ENCODE measurements at places on chromosomes 3 and 15. TPM values are rescaled to one million over a fixed set of nuclear protein-coding genes. Genes with fewer than 3 reads are reported as not detected.

DNA sequence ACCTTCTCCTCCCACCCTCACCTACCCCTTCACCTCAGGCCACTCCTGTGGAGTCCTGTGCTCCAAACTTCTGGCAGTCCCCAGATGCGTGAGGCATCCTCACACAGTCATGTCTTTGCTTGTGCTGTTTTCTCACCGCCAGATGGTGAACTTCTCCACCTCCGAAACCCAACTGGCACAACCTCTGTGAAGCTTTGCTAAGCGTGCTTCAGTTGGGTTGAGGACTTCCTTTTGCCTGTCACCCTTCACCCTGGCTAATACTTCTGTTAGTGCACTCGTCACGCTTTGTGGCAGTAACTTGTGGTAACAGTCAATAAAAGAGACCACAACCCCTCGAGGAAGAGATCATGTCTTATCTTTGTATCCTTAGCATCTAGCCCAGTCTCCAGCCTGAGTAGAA, 42.0 kb upstream of the SKOR1 start:
- H3K4me3 ChIP-seq: no peak overlapping the region
- no peaks in the 10 kb centered on the region for H3K27me3 ChIP-seq
- no peaks in the 10 kb centered on the region for H3K36me3 ChIP-seq
- H3K4me1 ChIP-seq: no peaks in the 10 kb centered on the region
- H3K27ac ChIP-seq: no peak overlapping the region

DNA sequence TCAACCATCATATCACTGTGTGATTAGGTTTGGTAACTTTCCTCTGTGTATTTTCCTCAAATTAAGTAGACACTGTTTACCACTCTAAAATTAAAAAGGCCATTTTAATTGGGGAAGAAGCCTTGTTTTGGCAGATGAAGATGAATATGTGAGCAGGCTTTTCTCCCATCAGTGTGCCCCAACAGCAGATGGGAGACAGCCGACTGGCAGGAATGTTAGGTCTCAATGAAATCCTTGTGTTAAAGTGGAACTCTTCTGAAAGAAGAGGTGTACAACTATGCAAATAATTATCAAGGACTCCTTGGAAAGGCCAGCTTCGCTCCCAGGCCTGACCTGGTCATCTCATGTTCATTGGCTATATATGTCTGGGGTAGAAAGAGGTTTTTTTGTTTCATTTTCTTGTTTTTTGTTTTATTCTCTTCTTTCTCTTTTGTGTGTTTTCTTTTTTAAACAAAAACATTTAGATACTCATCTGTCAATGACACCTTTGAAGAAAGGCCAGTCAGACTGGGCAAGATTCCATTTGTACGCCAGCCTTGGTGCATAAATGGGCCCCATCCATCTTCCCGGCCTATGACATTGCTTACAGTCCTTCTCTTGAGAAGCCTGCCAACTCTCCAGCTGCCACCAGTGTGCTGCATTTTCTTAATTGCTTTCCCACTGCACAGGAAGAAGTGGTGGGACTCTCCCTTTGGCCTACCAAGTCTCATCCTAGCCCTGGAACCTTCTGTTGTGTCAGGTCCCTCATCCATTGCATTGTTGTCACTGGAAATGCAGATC, 25.8 kb downstream of the LRTM1 start:
- H3K27me3 ChIP-seq: no peaks in the 10 kb centered on the region
- H3K4me3 ChIP-seq: no peak overlapping the region
- no peaks in the 10 kb centered on the region for H3K36me3 ChIP-seq
- H3K27ac ChIP-seq: no peak overlapping the region
- no peaks in the 10 kb centered on the region for H3K4me1 ChIP-seq

Gene PATL2
- 2.1 TPM for total RNA-seq

GRCh38 chr3:118436697-118437262, 597.9 kb downstream of the IGSF11 start:
- H3K4me1 ChIP-seq: no peaks in the 10 kb centered on the region
- no peaks in the 10 kb centered on the region for H3K27me3 ChIP-seq
- DNase-seq: no peak
- H3K4me3 ChIP-seq: no peak overlapping the region
- no peaks in the 10 kb centered on the region for H3K36me3 ChIP-seq

DNA sequence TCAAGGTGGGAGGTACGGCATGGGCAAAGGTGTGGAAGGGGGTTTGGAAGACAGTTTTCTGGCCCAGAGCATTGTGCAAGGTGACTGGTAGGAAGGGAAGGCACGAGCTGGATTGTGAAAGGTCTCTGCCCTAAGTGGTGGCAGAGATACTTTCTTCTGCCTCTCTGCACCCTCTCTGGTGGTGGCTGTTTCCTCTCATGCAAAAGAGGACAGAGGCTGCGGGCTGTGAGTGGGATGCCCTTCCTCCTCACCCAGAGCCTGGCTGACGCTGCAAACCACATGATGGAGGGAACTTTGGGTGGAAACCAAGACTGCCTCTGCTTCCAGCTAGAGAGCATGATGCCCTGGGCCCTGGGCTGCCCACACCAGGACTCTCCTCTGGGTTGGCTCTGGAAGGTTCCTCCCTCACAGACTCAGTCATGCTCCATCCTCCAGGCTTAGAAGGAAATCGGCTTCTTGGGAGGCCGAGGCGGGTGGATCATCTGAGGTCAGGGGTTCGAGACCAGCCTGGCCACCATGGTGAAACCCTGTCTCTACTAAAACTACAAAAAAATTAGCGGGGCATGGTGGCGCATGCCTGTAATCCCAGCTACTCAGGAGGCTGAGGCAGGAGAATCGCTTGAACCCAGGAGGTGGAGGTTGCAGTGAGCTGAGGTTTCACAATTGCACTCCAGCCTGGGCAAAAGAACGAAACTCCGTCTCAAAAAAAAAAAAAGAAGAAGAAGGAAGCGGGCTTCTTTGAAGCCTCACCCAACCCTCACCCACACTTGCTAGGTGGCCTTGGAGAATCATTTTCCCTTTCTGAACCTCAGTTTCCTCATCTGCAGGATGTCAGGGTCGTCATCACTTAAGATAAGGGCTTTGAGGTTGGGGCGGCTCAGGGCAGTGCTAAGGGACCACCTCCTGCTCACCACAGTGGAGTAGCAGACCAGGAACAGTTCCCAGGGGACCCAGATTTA, 8.3 kb downstream of the PSTPIP1 start:
- DNase-seq: no peak
- no peaks in the 10 kb centered on the region for H3K36me3 ChIP-seq
- H3K27ac ChIP-seq: no peak overlapping the region
- H3K4me3 ChIP-seq: no peak overlapping the region
- no peaks in the 10 kb centered on the region for H3K4me1 ChIP-seq
- no peaks in the 10 kb centered on the region for H3K27me3 ChIP-seq

Gene RASL12
- 7.6 TPM for total RNA-seq

Gene RBP2
- not detected for total RNA-seq

GRCh38 chr3:13570391-13571194, 21.7 kb downstream of the FBLN2 start:
- H3K36me3 ChIP-seq: no peaks in the 10 kb centered on the region
- no peaks in the 10 kb centered on the region for H3K27me3 ChIP-seq
- DNase-seq: no peak
- H3K4me3 ChIP-seq: no peak overlapping the region
- no peaks in the 10 kb centered on the region for H3K4me1 ChIP-seq
- H3K27ac ChIP-seq: no peak overlapping the region

GRCh38 chr15:70493787-70494516, 269.4 kb downstream of the UACA start:
- DNase-seq: no peak
- H3K27ac ChIP-seq: no peak overlapping the region
- H3K4me1 ChIP-seq: no peaks in the 10 kb centered on the region
- no peaks in the 10 kb centered on the region for H3K27me3 ChIP-seq
- H3K36me3 ChIP-seq: no peaks in the 10 kb centered on the region

GRCh38 chr15:37995461-37996347, 61.3 kb downstream of the TMCO5A start:
- H3K27me3 ChIP-seq: no peaks in the 10 kb centered on the region
- no peak overlapping the region for H3K27ac ChIP-seq
- H3K4me1 ChIP-seq: no peaks in the 10 kb centered on the region
- peak; percentile 83 for DNase-seq

DNA sequence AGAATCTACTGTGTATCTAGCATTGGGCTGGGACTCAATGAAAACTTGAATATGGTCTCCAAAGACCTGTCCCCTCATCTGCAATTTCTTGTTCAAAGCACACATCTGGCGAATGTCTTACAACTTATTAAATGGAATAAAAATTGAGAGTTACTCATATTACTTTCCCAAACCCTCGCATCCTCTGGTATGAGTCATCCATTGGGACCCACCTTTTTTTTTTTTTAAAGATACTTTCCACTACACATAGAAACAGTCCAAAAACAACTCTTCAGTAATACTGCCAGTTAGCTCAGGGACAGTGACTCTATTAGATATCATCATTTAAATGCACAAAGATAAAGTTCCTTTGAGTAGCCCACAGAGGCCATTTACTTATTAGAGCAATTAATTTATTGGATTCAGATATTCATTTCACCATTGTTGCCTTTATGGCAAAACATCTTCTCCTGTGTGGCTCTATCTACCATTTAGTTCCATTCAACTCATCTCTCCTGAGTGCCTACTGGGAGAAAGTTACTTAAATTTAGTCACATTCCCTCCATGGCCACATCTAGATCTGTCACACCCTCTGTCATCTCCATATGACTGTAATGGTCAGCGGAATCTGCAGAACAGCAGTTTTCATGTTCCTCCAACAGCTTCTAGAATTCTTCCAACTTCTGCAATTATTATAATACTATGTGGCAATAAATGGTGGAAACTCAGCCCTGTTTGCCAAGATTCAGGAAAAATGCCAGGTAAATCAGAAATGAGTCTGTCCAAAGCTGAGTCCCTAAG, 77.9 kb upstream of the ARHGEF3 start:
- H3K27me3 ChIP-seq: no peaks in the 10 kb centered on the region
- no peak for DNase-seq
- H3K36me3 ChIP-seq: no peaks in the 10 kb centered on the region
- no peak overlapping the region for H3K4me3 ChIP-seq
- no peaks in the 10 kb centered on the region for H3K4me1 ChIP-seq

GRCh38 chr3:45690336-45691035, 1.3 kb downstream of the SACM1L start:
- peak overlapping the region; percentile 30 for H3K27ac ChIP-seq
- no peaks in the 10 kb centered on the region for H3K27me3 ChIP-seq
- H3K4me1 ChIP-seq: peaks cover 21% of the 10 kb centered on the region
- no peak for DNase-seq
- H3K36me3 ChIP-seq: no peaks in the 10 kb centered on the region

- no peak for DNase-seq
- H3K4me3 ChIP-seq: no peak overlapping the region
- no peaks in the 10 kb centered on the region for H3K36me3 ChIP-seq
- H3K27me3 ChIP-seq: no peaks in the 10 kb centered on the region
Measured at GRCh38 chr3:190566043-190566933, 52.4 kb downstream of the IL1RAP start.

GRCh38 chr15:78102741-78103140, 10.4 kb downstream of the SH2D7 start:
- H3K4me3 ChIP-seq: no peak overlapping the region
- no peaks in the 10 kb centered on the region for H3K36me3 ChIP-seq
- H3K27ac ChIP-seq: no peak overlapping the region
- no peak for DNase-seq
- no peaks in the 10 kb centered on the region for H3K27me3 ChIP-seq

Gene SETD5
- total RNA-seq: 112 TPM

Gene CDC25A
- total RNA-seq: 0.88 TPM

DNA sequence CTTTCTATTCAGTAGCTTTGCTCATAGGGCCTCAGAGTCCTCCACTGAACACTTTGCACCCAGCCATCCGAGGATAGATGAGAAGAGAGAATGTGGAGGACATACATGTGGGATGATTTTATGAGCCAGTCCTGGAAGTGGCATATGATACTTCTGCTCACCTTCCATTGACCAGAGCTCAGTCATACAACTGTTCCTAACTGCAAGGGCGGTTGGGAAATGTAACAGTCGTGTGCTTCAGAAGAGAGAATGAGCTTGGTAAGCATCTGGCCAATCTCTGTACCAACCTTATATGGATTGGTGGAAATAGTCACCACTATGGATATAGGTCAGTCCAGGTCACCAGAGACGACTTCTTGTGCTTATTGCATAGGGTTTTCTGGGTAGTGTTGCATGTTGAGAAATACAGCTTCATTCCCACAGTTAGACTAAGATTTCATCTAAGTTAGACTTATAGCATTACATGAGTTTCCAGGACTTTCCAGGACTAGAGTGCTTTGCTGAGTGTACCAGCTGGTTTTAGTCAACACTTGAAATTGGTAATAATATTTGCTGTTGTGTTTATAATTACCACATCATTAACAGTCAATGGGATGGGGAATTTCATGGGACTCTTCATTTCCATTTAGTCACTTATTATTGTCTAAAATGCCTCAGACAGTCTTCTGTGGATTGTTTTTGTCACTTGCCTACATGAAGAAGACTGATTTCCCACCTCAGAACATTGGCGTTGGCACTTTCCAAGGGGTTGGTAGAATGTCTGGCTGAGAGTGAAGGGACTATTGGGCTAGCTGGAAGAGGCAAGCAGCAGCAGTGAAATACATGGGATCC, 214.5 kb upstream of the ROPN1 start:
- no peak for DNase-seq
- H3K4me3 ChIP-seq: no peak overlapping the region
- H3K27me3 ChIP-seq: no peaks in the 10 kb centered on the region
- H3K36me3 ChIP-seq: no peaks in the 10 kb centered on the region
- no peak overlapping the region for H3K27ac ChIP-seq
- no peaks in the 10 kb centered on the region for H3K4me1 ChIP-seq

Gene NOP10
- total RNA-seq: 92.9 TPM

- DNase-seq: no peak
- H3K36me3 ChIP-seq: no peaks in the 10 kb centered on the region
- no peak overlapping the region for H3K4me3 ChIP-seq
- H3K27me3 ChIP-seq: no peaks in the 10 kb centered on the region
Measured at GRCh38 chr3:116057400-116058006, 387.8 kb downstream of the LSAMP start.

Gene RNU5B-1
- total RNA-seq: 54.0 TPM

DNA sequence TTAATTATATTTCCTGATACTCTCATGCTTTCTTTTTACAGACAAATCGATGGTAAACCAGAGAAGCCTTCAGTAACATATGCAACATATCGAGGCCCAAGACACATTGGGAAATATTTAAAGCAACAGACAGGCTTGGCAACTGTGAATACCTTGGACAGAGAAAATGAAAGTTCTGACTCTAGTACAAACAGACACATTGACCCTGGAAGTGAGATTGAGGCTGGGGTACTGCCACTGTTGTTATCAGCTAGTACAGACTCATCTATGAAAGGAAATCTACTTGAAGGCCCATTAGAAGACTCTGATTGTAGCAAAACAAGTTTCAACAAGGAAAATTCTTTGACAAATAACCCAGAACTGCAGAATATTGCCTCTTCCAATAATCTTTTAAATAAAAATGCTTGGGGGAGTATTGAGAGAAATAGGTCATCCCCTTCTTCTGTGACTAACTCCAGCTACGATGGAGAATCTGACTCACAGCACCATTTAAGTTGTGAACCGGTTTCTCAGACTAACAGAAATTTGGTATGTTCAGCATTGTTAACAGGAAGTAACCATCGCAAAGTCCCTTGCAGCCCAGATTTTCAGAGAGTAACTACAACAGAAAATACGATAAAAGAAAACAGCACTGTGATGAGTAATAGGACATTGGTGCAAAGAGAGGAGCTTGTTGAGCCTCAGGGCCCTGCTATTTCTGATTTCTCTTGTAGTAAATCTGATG, 50.2 kb downstream of the CRYBG3 start:
- no peaks in the 10 kb centered on the region for H3K36me3 ChIP-seq
- H3K27ac ChIP-seq: no peak overlapping the region

Gene CELF6
- total RNA-seq: 3.5 TPM
